ENCODE measurements at places on chromosomes 12 and 14.

- DNase-seq: no peak
These were observed 57.6 kb upstream of the ATP2B1 start for GRCh38 chr12:89765959-89766824.

DNA sequence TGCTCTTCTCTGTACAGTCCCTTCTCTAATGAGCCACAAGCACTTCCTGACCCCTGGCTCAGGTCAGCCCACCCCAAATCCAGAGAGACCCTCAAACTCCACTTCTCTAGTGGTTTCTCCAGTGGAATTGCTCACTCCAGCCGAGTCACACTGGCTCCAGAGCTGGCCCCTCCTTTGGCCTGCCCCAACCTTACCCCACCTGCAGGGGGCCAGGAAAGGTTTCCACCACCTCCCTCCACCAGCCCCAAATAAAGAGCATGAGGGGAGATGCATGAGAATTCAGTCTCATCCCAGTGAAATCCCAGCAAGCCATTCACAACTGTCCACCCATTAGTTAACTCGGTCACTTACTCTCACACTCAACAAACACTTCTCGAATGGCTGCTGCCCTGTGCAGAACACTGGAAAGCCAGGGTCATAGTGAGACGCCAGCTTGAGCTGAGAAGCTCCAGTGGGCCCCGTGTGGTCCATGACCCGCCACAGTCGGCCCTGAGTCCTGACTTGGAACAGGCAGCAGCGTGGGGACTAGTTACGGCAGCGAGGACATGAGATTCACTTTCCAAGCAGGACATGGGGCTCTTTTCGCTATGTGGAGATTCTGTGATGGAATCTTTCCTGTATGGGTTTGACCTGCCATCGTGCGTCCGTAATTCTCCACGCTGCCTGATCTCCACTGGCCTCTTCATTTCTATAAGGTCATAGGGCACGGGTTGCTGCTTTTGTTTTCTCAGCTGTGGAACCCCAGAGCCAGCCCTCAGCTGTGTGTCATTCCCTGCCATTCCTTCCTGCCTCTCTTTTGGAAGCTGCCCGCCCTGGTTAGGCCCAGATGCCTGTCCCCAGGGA, 44.2 kb downstream of the SLC6A12 start:
- no peak for DNase-seq

- no peak for DNase-seq
These were observed 34.7 kb downstream of the C12orf75 start for GRCh38 chr12:105365231-105365630.

DNA sequence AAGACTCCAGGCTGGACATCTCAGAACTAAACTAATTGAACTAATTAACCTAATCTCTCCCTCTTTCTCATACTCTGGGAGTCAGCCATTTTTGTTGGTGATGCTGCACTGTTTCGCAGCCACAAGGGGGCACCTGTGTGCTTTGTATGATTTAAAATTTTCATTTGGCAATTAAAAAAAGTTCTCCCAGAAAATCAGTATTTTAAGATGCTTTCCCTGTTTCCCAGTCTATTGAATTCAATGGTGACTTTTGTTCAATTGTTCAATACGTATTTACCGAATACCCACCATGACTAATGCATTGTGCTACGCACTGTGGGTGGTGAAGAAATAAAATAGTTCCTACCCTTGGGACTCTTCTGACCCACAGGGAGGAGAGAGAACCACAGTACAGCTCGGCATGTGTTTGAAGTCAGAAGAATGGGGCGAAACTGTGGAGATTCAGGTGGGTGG, 63.7 kb downstream of the ZNF664 start:
- peak; percentile 17 for DNase-seq

- DNase-seq: no peak
These were observed 135.6 kb upstream of the EVL start for GRCh38 chr14:99929601-99930000.

GRCh38 chr12:39830852-39831520, 211.4 kb upstream of the ABCD2 start:
- DNase-seq: peak; percentile 21

DNA sequence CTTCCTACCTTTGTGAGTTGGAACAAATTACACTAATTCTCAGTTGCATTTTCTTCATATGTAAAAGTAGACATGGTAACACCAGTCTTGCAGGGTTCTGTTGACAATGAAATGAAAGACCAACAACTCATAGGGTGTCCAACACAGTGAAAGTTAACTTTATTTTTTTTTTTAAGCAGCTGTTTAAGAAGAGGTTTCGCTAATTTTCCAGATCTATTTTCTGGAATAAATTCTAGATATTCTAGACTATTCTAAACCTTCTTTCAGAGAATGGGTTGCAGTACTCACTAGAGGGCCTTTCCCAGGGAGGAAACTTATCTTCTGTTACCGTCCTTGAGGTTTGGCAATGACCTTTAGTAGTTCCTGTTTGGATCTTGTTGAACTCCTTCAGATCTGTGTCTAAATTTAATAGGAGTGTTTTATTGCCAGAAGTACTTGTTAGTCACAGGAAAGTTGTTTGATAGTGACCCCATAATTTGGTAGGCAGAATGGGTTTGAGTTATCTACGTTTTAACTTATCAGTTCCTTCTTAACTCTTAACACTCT, 2.8 kb upstream of the ART4 start:
- DNase-seq: no peak

DNA sequence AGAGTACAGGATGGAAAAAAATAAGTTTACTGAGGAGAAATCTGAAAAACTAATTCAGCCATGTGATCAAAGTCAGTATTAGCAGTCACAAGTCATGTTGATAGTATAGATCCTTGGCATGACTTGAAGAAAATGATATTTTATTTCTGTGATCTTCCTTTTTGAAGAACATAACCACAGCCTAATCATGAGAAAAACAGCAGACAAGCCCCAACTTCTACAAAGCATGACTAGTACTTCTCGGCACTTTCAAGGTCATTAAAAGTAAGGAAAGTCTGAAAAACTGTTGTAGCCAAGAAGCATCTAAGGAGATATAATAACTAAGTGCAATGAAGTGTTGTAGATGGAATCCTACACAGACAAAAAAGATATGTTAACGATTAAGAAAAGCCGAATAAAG, 264.1 kb upstream of the FOXG1 start:
- DNase-seq: no peak

GRCh38 chr14:69711065-69711464, 55.9 kb upstream of the SRSF5 start:
- DNase-seq: no peak

DNA sequence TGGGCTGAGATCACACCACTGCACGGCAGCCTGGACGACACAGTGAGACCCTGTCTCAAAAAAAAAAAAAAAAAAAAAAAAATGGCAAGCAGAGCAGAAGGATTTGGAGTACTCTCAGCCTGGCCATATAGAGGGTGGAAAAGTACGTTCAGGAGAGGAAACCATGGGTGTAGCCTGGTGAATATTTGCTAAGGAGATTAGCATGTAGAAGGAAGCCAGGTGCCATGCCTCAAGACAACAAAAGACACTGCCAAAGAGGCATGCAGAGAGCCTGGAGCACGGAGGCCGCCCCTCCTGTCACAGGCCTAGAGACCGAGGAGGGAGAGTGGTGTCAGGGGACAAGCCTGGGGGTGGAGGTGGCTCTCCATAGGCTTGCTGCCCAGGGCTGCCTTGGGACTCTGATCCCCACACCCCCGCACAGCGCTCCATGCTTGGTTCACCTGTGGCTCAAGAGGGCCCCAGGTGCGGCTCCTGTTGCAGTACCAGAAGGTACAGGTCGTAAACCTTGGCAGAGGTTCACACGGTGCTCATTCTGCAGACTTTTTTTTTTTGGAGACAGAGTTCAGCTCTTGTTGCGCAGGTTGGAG, 27.9 kb upstream of the DEGS2 start:
- no peak for DNase-seq

GRCh38 chr12:115811929-115812328, 465.6 kb downstream of the MED13L start:
- no peak for DNase-seq

GRCh38 chr14:24115422-24116127, 826 bp upstream of the NRL start:
- no peak for DNase-seq

DNA sequence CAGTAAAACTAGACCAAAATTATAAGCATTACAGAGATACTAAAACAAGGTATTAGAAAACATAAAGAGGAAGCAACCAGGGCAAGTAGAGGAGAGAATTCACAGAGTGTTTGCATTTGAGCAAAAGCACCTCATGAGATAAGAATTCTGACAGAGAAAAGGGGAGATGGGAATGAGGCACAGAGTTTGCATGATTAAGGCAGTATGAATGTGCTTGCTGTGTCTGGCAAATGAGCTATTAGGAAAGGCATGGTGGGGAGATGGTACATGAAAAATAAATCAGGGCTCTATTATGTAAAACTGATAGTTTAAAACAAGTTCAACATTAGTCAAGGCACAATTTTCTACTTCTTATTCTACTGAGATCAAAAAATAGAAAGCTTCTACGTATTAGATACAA, 23.1 kb downstream of the GARIN6 start:
- DNase-seq: no peak

- DNase-seq: peak; percentile 9
These were observed 1176.7 kb upstream of the SEL1L start for GRCh38 chr14:82710267-82710841.

DNA sequence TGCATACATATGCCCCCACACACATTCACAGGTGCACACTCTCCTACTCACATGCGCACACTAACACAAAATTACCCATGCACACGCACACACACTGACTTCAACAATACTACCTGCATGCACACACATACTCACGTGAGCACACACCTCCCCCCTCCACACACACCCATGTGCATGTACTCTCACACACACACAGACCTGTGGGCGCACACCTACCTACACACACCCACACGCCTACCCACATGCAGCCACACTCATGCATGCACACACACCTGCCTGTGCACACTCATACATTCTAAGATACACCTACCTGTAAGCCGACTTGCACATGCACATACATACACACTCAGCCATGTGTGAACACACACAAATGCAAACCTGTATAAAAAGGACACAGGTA, 97.3 kb upstream of the GSC start:
- no peak for DNase-seq

DNA sequence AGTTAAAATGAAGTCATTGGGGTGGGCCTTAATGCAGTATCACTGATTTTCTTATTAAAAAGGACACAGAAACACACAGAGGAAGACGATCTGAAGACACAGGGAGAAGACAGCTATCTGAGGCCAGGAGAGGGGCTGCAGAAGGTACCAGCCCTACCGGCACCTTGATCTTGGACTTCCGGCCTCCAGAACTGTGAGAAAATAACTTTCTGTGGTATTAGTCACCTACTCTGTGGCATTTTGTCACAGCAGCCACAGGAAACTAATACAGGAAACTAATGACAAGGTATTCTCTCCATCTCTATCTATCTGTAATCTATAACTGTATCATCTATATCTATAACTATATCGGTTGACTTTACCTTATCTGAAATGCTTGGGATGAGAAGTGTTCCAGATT, 1149.5 kb downstream of the BCL11B start:
- no peak for DNase-seq

- peak; percentile 20 for DNase-seq
These were observed 50.1 kb downstream of the CCDC88C start for GRCh38 chr14:91367173-91368171.

DNA sequence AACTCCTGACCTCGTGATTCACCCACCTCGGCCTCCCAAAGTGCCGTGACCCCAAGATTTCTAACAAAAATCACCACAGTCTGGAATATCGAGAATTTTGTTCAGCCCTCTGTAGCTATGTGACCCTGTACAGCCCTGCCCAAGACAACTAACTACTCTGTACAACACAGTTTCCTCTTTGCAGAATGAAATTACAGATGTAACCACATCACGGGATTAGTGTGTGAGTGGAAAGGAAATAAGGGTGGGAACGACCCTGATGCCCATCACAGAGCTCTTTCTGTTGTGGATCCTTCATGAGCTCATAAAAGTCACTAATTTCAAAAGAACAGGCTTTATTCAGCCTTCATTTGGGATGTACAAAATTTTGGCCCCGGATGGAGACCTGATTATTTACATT, 50.5 kb upstream of the KRR1 start:
- DNase-seq: no peak

DNA sequence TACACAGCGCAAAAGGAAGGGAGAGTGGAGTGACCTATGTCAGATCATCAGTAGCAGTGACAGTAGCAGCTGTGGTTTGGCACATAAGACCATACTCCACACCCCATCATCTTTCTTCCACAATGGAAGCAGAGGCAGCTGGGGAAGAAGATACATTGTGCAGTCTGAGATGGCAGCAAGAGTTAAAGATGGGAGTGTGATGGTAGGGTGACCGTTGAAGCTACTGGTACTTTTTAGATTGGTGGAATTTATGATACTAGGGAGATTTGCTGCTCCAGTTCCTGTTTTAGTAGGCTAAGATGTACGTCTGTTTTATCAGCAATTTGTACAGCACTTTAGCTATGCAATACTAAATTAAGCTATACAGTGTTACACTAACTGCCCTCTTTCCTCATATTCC, 291.0 kb downstream of the FUT8 start:
- no peak for DNase-seq

DNA sequence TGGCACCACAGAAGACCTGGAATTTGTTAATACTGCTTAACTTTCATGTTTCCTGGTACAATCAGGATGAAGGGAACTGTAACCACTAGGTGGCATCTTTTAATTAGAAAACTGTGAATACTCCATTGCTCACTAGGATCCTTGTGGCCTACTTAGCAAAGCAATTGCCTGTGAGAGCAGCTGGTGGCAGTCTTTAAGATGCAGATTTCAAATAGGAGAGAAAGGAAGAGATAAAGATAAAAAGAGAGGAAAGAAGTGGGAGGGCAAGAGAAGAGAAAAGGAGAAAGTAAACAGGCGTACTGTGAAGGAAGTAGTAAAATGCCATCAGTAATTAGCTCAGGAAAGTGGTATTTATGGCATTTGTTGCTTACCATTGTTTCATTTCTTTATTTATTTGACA, 114.5 kb downstream of the RAD51B start:
- peak; percentile 81 for DNase-seq

DNA sequence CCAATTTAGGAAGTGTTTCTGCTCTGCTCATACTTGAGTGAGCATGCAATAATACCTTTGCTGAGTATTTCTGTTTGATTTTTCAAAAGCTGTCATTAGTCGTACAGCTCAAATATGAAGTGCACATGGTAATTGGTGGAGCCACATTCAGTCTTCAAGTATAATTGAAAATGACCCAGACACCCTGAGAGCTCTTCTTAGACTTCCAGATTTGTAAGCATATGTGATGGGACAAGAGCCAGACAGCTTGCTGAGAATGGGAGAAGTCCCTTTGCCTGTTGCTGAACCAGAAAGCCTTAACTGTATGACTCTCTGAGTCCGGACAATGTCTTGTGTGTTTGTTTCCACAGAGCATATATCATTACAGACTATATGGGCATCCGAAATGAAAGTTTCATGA, 307.3 kb downstream of the TMEM117 start:
- DNase-seq: no peak

Data from fibroblast of gingiva (primary cell).